ENCODE measurements at places on chromosomes 7 and 10.

GRCh38 chr7:144415858-144416257, 12.4 kb upstream of the NOBOX start:
- no peak for DNase-seq

- DNase-seq: no peak
These were observed 262.0 kb downstream of the PRPF18 start for GRCh38 chr10:13848520-13849445.

- DNase-seq: no peak
These were observed 49.2 kb downstream of the TACR2 start for GRCh38 chr10:69367469-69367868.

- DNase-seq: no peak
These were observed 703.5 kb upstream of the SEMA3D start for GRCh38 chr7:85890244-85890811.

DNA sequence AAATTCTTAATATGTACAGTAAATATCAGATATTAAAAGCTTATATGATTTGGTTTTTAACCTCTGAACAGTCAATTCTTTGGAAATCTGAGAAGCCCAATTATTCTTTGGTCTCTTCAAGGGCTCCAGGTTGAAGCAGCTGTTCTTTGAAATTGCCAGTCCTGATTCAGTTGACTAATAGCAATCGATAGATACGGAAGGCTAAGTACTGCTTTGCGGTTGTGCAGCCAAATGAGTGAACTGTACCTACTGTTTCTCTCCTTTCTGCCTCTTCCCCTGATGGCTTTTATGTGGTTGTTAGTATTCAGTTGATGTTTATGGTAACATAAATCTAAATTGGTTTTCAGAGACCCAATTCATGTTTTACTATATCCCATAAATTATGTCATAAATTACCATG, 103.1 kb upstream of the RPA3 start:
- DNase-seq: no peak

DNA sequence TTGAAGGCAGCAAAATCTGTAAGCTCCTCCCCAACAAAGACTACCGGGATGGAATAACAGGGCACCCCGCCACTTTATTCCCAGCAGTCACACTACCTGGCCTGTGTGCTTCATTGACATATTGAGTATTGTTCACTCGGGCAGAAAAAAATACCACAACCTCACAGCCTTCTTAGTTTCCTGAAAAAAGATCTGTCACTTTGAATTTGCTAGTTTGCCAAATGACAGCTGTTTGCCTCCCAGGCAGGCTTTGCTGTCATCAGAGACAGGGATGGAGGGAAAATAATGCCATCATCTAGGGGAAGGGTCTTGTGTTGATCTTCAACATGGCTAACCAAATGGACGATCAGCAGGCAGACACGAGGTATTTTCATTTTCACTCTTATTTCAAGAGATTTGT, 26.9 kb downstream of the BMPER start:
- DNase-seq: no peak

DNA sequence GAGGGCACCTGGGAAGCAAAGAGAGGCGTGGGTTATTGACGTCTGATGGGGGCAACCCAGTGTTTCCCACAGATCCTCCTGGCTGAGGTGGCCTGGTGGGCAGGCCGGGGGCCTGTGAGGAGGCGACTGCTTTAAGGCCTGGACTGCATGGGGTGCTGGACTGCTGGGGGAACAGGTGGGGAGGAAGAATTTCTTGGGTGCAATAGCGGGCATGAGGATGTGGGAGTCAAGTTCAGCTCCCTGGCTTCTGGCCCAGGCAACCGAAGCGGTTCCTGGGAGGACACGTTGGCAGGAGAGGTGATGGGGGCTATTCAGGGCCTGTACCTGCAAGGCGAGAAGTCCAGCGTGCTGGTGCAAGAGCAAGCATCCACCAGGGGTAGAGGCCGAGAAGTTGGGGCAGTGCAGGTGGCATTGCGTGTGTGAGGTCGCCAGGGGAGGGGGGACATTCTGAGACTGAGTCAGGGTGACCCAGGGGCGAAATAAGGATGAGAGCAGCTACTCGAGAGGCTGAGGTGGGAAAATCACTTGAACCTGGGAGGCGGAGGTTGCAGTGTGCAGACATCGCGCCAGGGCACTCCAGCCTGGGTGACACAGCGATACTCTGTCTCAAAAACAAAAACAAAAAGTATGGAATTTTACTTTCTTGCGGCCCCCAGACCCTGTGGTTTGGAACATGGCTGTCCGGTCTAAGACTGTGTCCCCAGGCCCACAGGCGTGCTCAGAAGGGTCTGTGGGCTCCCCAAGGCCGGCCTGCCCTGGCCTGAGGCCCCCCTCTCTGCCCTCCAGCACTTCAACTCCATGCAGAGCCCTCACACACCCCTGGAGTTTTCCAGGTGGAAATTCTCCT, 53.6 kb upstream of the ELN start:
- peak; percentile 69 for DNase-seq

DNA sequence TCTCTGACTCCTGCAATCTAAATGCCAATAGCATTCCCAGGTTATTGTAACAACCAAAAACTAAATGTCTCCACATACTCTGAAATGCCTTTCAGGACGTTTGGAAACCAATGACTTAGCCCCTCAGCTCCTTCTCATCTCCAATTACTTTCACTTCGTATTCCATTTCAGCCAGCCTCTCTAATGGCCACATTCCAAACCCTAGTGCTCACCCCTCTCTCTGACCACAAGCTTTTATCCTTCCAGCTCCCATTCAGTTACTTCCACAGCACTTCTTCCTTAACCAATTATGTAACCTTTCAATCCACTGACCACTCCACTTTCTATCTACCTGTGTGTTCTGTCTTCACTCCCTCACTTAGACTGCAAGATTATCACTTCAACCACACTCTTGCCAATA, 4.3 kb downstream of the NOC3L start:
- no peak for DNase-seq

- DNase-seq: no peak
These were observed 115.5 kb upstream of the ZMIZ1 start for GRCh38 chr10:78953113-78953798.

GRCh38 chr7:17239683-17240521, 58.5 kb upstream of the AHR start:
- DNase-seq: no peak

- DNase-seq: peak; percentile 94
These were observed 27.3 kb upstream of the IFRD1 start for GRCh38 chr7:112422842-112423496.

Data from chondrocyte (in vitro differentiated cells).